ENCODE measurements at places on chromosomes 4 and X.

GRCh38 chr4:184511156-184511555, 36.8 kb upstream of the IRF2 start:
- DNase-seq, result no peak

- DNase-seq, result no peak
These were observed 187.9 kb downstream of the COMMD8 start for GRCh38 chr4:47275595-47275994.

DNA sequence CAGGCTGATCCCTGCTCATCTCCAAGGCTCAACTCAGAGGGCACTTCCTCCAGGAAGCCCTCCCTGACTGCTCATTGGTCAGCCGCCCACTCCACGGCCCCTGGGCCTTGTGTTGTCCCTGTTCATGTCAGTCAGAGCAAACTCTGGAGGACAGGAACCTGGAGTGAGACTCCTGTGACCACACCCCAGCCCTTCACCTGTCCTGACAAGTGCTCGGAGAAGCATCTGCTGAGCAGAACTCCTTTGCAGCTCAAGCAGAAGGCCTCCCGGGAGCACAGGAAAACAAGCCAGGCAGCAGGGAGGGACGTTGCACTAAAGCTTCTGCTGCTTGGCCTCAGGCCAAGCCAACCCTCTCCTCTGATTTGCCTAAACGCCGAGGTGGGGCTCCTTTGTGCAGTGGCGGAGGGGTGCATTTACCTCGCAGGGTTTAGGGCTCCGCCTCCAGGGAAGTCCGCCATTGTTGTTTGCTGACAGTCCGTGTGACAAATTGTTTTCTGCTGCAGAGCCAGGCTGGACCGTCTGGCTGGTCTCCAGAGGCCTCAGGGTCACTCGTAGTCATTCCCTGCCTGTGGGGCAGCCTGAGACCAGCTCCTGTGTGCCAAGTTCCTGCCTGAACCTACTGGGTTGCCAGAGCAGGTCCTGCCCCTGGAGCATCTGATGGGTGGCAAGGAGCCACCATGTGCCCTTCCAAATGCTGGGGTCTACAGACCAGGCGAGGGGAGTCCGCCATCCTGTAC, 61.8 kb downstream of the C4orf50 start:
- no peak for DNase-seq

- DNase-seq, result no peak
These were observed at the start of gene MGARP for GRCh38 chr4:139279760-139280620. Gene MGARP (minus strand): TSS chr4:139280225. CDS start chr4:139280158, 67 bp downstream.

DNA sequence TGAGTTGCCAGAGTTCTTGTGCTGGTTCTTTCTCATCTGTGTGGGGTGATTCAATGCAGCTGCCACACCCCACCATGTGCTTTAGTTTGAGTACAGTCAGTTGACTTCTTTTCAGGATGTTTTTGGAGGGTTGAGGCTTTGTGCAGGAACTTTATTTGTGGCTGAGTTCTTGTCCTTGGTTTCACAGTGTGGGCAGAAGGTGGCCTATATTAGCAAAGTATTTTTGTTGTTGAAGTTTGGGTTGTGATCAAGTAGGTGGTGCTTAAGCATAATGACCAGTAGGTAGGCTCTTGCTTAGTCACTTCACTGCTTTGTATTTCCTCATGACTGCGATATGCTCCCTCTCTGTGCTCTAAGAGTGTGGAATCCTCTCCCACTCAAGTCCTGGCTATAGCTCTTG, 80.3 kb downstream of the ARHGAP24 start:
- DNase-seq, result no peak

GRCh38 chr4:95319169-95319568, 229.6 kb downstream of the UNC5C start:
- no peak for DNase-seq

DNA sequence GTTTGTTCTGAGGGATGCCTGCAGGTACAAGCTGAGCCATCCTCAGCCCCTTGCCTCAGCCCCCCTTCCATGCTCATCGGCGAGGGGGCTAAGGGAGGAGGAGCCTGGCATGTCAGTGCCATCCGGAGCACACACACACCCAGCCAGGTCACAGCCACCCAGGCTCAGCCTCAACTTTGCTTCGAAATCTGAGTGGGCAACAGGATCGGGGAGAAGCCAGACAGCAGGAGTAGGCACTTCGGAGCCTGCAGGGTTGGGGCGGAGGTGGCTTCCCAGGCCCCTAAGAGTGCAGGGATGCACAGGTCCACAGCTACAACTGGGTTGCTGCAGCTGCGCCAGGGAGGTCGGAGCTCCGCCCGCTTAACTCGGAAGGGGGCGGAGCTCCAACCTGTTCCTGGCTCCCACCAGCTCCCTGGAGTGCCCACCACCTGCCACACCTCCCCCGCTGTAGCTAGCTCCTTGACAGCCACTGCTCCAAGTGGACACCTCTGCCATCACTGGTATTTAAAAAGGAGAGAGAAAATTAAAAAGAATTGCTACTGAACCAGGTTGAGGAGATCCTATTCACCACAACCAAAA, 192.9 kb upstream of the GALNT7 start:
- no peak for DNase-seq

- no peak for DNase-seq
These were observed 46.1 kb downstream of the RAB40AL start for GRCh38 chrX:102983205-102983604.

DNA sequence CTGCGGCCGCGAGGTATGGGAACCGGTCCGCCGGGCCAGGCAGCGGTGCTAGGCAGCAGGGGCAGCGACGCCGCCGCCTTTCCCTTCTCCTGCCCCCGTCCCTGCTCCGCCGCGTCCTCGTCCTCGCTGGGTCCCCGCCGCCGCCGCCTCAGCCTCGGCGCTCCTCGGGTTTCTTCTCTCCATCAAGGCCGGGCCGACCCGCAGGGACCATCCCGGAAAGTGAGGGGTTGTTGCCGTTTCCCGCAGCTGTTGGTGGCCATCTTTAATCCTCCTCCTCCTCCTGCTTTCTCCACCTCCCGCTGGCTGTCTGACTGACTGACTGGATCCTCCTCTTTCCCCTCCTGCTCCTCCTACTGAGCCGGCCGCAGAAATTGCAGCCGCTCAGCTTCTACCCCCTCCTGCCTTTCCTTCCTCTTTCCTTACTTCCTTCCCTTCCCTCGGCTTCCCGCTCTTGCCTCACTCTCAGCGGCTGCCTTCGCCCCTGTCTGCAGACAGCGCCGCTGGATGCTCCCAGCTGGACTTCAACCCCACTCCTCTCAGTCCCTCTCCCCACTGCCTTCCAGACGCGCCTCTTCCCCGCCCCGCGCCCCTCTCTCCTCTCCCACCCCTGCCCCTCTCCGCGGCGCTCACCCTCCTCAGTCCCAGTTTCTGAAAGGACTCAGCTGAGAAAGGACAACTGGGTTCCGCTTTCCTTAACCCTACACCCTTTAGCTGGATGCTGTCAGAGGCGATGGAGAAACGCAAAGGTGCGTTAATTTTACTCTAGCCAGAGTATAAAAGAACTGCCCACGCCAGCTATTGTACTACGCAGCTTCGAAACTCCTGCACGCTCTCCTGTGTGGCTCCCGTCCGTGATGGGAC, at the start of gene WDFY3:
TSS of gene WDFY3 (minus strand) at position 309 of the 861 bp plus-strand sequence. CDS start 106,099 bp downstream, outside the sequence.
- DNase-seq, result peak; percentile 82

DNA sequence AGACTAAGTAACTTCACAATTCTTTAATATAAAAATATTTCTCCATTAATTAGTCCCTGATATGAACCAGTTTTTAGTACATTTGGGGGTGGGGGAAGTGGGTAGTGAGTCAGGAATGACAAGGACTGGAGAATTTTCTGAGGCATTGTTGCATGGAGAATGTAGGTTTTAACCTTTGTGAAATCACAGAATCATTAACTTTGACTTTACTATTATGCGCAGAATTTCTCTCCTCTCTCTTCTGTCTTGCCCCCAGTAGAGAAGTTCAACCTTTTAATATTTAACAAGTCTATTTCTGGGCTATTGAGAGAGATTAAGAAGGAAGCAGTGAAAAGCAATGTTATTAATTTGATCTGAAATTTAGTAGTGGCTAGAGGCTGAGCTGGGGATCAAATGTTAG, 597.0 kb downstream of the PCDH18 start:
- DNase-seq, result no peak

DNA sequence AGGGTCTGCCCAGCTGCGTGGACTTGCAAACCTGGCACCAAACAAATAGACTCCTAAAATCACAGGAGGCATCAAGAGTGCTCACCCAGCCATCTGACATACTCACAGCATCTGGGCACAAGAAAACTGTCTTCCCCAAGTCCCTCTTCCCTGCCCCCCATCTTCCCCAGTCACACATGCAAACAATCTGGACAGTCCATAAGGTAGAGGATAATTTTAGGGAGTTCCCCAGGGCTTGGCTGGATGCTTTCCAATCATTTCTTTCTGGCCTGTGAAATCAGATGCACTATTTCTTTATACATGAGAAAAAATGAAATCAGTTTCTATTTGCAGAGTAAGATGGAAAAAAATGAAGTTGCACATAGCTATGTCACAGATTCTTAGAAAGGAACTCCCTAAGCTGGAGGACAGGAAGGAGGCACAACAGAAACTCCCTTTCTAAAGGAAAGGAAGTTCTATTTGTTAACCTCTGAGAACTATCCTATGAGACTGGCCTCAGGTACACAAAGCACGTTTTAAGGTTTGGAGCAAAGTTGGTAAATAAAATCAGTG, 342.3 kb downstream of the HNRNPD start:
- no peak for DNase-seq

- no peak for DNase-seq
These were observed 16.4 kb downstream of the DSPP start for GRCh38 chr4:87624698-87625097.

DNA sequence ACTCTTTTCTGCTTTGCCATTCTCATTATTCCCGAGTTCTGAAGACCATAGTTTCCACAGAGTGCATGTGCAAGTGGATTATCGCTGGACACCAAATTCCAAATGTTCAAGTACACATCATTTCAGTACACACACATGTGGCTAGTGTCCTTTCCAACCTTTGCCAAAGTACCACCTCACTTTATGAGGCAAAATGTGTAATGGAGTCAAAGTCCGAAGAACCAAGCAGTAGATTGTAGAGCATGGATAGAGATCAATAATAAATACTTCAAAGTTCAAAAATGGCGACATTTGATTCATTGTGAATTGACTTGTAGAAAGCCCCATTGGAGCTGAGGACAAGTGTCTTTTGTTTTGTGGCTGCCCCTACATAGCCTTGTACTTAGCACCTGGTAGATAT, 115.6 kb downstream of the TMEM164 start:
- no peak for DNase-seq

- no peak for DNase-seq
These were observed 1084.1 kb downstream of the TECRL start for GRCh38 chr4:63325140-63325539.

- DNase-seq, result no peak
These were observed 323 bp downstream of the PDE6B start for GRCh38 chr4:625631-626161.

GRCh38 chrX:43882294-43882681, at the start of gene MAOB:
Gene MAOB (minus strand): TSS chrX:43882450. CDS start chrX:43882299, 151 bp downstream.
- DNase-seq, result no peak

DNA sequence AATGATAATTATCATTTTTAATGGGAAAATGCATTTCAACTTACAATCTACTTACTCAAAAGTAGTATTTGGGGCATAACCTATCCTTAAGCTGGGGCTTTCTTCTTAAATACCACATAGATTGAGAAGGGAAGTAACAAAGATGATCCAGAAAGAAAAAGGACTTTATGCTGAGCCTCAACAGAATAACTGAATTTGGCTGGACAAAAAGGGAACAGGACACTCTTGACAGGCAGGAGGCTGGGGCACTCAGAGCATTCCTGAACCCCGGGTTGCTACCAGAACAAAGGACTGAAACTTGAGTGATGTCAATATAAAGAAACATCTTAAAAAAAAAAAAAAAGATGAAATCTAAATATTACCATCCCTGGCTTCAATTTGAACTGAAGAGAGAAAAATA, 23.9 kb downstream of the RELL1 start:
- no peak for DNase-seq

- DNase-seq, result no peak
These were observed 1662.8 kb upstream of the ADGRL3 start for GRCh38 chr4:59537246-59537886.

DNA sequence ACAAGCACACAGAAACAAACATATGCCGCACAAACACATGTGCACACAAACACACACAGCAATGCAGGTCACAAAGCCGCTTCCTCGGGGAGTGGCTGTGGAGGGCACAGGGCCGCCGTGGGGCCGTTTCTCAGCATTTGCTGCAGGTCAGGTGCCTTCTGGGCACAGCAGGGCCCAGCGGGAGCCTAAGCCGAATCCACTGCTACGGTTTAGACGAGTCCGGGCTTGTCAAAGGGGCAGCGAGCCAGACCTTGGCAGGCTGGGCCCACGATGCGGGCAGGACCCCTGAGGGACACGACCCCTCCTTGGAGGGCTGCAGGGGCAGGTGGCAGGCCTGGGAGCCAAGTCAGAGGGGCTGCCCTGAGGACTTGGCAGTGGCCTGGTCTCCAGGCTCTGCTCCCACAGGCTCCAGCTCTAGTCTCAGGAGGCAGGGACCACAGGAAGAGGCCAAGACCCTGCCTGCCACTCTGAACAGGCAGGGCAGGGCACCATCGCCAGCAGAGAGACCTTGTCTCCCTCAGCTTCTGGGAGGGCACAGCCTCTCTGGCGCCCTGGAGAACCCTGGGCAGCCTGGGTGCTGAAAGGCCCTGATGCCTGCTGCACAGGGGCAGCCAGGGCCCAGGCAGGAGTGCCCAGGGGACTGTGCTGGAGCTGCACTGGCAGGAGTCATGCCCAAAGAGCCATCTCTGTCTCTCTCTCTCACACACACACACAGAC, 5.5 kb upstream of the ATP2B3 start:
- DNase-seq, result no peak

DNA sequence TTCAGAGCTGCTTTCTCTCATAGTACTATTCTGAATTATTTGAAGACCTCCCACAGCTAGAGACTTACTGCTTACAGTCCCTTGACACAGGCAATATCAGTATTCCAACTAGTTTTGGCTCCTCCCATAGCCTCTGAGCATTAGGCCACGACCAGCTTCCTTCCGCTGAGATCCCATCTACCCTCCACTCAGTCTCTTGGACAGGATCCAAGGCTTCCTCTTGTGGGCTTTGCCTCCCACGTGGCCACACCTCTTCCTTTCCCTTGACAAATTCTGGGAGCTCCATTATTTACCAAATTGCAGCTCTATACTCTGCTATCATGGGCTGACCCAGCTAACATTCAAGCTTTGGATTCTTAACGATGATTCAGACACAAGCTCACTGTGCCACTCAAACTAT, 470.4 kb upstream of the GALNT7 start:
- DNase-seq, result no peak

DNA sequence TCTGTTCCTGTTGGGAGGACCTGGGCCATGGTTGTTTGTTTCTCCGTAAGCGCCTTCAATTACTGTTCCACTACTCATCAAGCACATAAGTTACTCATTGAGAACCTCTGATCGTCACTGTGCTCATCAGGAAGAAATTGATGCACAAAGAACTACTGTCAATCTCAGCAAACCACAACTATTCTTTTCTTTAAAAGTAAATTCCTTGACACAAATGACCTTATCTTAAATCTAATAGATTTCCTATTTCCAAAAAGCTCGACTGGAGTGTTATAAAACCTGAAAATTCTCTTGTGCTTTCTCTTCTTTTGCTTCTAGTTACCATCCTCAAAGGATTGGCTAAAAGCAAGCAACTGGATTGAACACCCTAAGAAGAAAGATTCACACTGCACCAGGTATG, at the start of gene MUC7:
TSS of gene MUC7 (plus strand) at position 301 of the 400 bp plus-strand sequence. CDS start 1,825 bp downstream, outside the sequence.
- DNase-seq, result no peak

Data from breast epithelium (tissue), 4 donors.